ENCODE measurements at places on chromosomes 3 and 15. TPM values are rescaled to one million over a fixed set of nuclear protein-coding genes. Genes with fewer than 3 reads are reported as not detected.
A peak's percentile ranks its signal among the peaks of the same experiment; 100 is the strongest.

DNA sequence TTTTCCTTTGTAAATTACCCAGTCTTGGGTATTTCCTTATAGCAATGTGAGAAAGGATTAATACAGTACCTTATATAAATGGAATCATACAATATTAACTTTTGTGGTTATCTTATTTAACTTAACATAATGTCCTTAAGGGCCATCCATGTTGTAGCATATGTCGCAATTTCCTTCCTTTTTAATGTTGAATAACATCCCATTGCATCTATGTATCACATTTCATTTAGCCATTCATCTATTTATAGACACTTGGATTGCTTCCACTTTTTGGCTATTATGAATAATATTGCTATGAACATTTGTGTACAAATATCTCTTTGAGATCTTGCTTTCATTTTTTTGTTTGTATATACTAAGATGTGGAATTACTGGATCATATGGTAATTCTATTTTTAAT is 342.2 kb downstream of the PDCD6IP start:
- DNase-seq = no peak

GRCh38 chr3:180698760-180699270 is 19.5 kb upstream of the CCDC39 start:
- DNase-seq = no peak

GRCh38 chr15:51403946-51404695 is 62.7 kb downstream of the GLDN start:
- no peak for DNase-seq

GRCh38 chr3:58349792-58350626 is 17.3 kb downstream of the PXK start:
- DNase-seq = no peak

GRCh38 chr3:170643831-170644230 is 58.0 kb upstream of the SLC7A14 start:
- DNase-seq = no peak

GRCh38 chr15:22956978-22957260 is 23.2 kb downstream of the CYFIP1 start:
- no peak for DNase-seq

The ZCWPW2 gene
- not detected for total RNA-seq

- DNase-seq = no peak
These were observed 176.7 kb downstream of the PDZRN3 start for GRCh38 chr3:73448041-73448440.

- no peak for DNase-seq
These were observed 29.0 kb downstream of the UNC13C start for GRCh38 chr15:54007256-54007655.

The CX3CR1 gene
- 0.06 TPM for total RNA-seq

DNA sequence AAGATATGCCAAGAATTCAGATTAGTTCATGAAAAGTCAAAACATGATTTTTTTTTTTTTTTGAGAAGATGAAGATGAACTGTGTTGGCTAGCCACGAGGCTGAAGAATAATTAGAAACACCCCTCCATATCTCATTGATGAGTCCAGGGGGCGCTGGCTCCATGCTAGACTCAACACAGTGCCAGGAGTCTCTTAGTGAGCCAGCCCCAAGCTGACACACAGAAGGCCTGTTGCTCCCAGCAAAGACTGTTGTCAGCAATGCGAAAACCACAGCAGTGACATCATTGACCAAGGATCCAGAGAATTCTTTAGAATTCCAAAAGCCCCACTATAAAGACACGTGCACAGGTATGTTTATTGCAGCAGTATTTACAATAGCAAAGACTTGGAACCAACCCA is 185.2 kb downstream of the ANXA2 start:
- peak; percentile 6 for DNase-seq

The ATP8B4 gene
- not detected for total RNA-seq

- DNase-seq = no peak
These were observed 74.9 kb upstream of the TNIK start for GRCh38 chr3:171535133-171535532.

- DNase-seq = no peak
These were observed 9.3 kb upstream of the SLC12A8 start for GRCh38 chr3:125221831-125222230.

DNA sequence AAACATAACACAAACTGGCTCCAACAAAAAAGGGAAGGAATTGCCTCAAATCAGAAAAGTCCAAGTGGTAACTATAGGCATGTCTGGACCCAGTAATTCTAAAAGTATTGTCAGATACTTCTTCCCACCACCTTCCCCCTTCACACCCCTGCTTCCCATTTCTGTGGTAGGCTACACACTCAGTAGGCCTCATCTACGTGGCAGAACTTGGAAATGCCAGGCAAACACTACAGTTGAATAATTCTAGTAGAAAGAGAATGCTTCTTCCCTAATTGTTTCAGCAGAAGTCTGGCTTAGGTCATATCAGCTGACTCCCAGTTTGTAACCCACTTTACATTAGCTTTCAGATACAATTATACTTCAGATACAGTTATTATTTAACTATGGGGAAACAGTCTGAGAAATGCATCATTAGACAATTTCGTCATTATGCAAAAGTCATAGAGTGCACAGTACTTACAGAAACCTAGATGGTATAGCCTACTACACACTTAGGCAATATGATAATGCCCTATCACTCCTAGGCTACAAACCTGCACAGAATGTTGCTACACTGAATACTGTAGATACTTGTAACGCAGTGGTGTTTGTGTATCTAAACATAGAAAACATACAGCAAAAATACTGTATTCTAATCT is 6.4 kb downstream of the SETMAR start:
- no peak for DNase-seq

DNA sequence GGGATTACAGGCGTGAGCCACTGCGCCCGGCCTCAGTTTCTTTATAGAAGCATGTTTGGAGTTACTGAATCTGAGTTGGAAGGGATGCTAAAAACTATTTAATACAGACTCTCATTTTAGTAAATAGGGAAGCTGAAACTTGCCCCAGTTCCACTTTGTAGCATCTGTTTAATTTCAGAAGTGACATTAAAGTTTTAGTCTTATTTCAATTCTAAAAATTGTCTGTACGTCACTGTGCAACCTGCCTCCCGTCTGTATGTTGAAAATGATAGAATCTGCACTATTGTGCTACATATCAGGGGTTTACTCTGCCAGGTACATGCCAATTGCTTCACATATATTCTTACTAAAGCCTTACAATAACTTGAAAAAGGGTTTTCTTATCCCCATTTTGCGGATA is 15.3 kb downstream of the CNOT10 start:
- no peak for DNase-seq

GRCh38 chr15:90686435-90687218 is 30.5 kb upstream of the BLM start:
- no peak for DNase-seq

DNA sequence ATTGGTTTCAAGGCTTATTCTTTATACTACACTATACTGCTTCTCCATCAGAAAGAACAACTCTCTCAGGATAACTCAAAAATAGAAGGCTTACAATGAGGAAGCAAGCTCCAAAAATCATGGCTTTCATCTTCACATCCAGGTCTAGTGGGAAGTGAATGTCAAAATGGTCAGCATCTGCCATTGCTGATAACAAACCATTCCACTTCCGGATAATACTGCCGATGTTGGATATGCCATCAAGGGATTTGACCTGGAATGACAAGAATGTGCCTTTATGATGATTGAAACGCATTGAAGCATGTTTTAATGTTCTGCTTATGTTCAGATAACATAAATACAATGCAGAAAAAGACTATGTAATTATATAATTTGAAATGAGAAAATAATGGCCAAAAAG is 34.0 kb upstream of the PLOD2 start:
- no peak for DNase-seq

GRCh38 chr3:149765762-149766334 is 13.6 kb upstream of the COMMD2 start:
- DNase-seq = peak; percentile 47

DNA sequence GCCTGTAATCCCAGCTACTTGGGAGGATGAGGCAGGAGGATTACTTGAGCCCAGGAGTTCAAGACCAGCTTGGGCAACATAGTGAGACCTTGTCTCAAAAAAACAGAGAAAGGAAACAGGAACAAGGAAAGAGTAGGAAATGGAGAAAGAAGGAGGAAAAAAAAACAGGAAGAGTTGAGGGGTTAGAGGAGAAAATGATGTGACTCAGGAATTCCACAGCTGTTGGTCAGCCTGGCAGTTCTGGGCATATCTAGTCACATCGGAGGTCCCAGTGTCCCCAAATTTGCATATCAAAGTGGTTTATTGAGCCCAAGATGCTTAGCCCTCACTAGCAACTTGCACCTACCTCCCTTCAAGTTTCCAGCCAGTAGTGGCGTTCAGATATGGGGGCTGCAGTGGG is 18.8 kb upstream of the JMJD7 start:
- DNase-seq = no peak

GRCh38 chr3:107641572-107642307 is 119.0 kb downstream of the BBX start:
- DNase-seq = no peak

- no peak for DNase-seq
These were observed 33.9 kb upstream of the MBNL1 start for GRCh38 chr3:152234657-152235375.

GRCh38 chr3:57007521-57008460 is 52.7 kb upstream of the SPATA12 start:
- DNase-seq = no peak

The TNNC1 gene
- total RNA-seq = 1.1 TPM

DNA sequence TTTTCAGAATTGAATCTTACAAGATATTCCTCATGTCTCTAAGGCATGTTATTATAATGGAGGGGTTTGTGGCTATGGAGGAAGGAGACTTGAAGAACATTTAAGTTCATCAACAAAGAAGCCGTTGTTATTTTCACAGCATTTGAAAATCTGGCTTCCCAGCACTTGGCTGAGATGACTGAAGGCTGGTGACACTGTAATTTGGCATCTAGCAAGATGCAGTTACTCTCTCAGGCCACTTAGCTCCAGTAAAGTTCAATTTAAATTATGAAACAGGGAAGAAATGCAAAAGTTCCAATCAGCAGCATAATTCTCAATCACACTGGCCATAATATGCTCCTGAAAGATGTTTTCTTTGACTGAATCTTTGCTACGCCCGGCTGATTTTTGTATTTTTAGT is 139.4 kb upstream of the NUDT16 start:
- no peak for DNase-seq

GRCh38 chr3:182921665-182922355 is 58.5 kb downstream of the DCUN1D1 start:
- DNase-seq = no peak

DNA sequence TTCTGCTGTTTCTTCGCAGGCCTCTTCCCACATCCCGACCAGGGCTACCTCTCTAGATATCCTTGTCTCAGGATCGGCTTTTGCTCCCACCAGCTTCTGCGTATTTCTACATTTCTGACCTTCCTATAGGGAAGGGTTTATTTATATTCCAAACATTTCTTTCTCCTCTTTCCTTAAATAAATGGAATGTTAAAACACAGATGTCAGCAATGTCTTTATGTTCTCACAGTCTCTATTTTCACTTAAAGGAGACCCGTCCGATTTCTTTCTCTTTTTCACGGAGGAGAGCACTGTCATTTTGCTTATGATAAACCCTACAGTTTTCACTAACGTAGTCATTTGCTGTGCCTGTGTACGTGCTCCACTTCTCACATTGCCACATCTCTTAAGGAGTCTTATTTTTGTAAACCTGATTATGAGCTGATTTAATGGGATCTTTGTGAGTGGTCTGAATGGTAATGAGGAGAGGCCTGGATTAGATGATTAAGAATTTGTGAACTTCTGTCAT is 630 bp downstream of the KIF15 start:
- DNase-seq = no peak

- DNase-seq = no peak
These were observed 763.9 kb upstream of the GOLIM4 start for GRCh38 chr3:168859574-168859973.
